Tibial nerve (tissue), 4 donors: ENCODE measurements at places on chromosomes 2 and 18. TPM values are rescaled to one million over a fixed set of nuclear protein-coding genes. Genes with fewer than 3 reads are reported as not detected.
A peak's percentile ranks its signal among the peaks of the same experiment; 100 is the strongest.

DNA sequence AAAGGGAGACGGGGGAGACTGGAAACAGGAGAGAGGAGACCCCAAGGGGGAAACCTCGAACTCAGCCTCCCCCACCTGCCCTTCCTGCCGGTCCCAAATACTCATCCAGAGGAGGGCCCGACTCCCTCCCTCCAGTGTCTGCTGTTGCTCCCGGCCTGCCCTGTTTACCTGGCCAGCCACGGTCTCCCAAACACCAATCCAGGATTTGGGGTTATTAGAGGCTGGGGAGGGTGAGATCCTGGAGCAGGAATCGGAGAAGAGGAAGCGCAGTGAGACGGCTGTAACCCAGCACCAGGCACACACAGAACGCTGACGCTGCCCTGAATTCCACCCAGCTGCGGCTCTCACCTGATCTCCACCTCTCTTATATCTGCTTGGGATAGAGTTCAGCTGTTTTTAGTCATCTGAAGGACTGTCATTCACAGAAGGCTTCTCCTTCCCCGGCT, 213.0 kb downstream of the TNS1 start:
- H3K4me3 ChIP-seq, result peak overlapping the region; percentile 27
- no peak for DNase-seq
- no peaks in the 10 kb centered on the region for H3K27me3 ChIP-seq
- H3K4me1 ChIP-seq, result peaks cover 43% of the 10 kb centered on the region
- peak overlapping the region; percentile 32 for H3K27ac ChIP-seq
- peaks cover 11% of the 10 kb centered on the region for H3K36me3 ChIP-seq

DNA sequence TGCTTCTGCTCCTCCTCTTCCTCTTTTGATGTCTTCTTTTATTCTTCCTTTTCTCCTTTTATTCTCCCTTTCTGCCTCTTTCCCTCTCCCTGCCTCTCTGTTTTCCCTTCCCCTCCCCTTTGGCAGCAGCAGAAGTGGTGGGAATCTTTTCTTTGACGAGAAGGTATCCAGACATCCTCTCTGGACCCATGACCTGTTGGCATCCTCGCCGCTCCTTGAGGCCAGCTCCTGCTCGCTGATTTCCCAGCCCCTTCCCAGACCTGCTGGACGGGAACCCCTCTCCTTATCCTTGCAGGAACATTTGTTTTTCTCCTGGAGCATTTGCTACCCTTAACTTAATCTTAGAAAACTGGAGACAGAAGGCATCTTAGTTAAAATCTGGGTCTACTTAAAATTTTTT, 130.5 kb downstream of the LPIN1 start:
- H3K4me3 ChIP-seq, result no peak overlapping the region
- H3K4me1 ChIP-seq, result no peaks in the 10 kb centered on the region
- H3K27me3 ChIP-seq, result no peaks in the 10 kb centered on the region
- DNase-seq, result no peak

- H3K36me3 ChIP-seq, result no peaks in the 10 kb centered on the region
- H3K27me3 ChIP-seq, result no peaks in the 10 kb centered on the region
- H3K4me1 ChIP-seq, result no peaks in the 10 kb centered on the region
- DNase-seq, result no peak
- H3K4me3 ChIP-seq, result no peak overlapping the region
These were observed 41.9 kb upstream of the TMEM17 start for GRCh38 chr2:62547854-62548253.

The WDPCP gene
- 19.2 TPM for total RNA-seq
